NCI-H82 (cell line): ENCODE measurements at places on chromosomes 16 and 17.

DNA sequence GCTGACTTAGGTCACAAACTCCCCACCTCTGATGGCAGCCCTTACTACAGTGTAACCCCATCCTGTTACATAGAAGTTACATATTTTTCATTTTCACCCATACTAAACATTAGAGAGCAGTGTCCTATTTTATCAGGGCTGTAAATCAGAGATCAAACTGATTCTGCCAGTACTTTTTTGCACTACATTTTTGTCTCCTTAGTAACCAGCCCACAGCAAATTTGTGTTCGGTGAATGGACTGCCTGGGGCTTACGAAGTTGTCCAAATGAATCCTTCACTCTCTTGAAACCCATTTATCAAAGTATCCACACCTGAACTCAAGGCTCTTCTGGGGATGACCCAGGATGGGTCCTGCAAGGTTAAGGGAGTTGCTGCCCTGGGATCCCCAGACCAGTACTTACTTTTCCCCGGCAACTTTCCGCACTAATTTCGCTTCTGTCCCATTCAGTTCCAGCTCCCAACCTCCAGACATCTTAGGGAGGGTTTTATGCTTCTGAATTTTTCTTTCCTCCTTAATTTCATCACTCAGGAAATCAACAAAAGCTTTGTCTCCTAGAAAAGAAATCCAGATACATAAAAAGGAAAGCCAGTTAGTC lies 1.1 kb downstream of the C1QBP start:
- DNase-seq, result peak; percentile 48

DNA sequence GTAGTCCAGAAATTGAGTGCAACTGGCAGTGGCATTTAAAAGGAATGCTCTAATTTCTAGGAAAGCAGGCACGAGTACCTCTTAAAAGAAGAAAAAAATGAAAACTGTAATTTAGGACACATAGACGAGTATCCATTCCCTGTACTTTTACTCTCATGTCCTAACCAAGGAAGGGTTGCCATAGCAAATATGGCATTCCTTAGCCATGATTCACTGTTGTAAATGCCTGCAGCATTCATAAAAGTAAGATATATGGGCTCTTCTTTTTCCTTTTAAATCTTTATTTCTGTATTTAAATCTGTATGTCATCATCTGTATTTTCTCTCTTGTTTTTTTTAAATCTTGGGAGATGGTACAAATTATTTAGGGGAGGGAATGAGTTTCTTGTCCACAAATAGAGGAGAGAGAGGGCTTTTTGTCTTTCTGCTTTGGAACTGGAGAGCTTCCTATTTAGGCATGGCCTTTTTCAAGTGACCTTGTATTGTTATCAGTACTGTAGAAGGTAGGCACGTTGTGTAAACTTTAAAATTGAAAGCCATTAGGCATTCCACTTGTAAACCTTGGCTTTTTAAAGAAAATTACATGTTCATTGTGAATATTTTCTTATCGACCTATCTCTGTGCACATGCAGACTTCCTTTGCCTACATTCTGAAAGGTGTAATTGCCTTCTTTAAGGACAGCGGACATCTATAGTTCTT lies 50.0 kb downstream of the TENT4B start:
- DNase-seq, result no peak

DNA sequence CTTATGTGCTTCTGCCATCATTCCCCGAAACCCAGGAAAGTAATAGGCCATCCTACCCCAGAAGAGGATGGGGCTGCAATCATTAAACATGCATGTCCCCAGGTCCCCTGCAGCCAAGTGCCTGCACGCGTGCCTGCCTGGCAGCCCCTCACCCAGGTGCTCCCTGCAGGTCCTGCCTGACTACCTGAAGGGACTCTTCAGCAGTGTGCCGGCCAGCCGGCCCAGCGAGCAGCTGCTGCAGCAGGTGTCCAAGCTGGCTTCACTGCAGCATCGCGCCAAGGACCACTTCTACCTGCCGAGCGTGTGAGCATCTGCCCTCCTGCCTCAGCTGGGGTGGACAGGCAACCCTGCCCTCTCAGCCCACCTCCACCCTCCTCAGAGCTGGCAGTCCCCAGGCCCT lies 16.2 kb upstream of the ALKBH5 start:
- no peak for DNase-seq

GRCh38 chr17:2179615-2180295 lies 123.8 kb downstream of the SMG6 start:
- DNase-seq, result peak; percentile 28

- no peak for DNase-seq
Observed at GRCh38 chr16:565419-566330, 1.1 kb upstream of the NHLRC4 start.

DNA sequence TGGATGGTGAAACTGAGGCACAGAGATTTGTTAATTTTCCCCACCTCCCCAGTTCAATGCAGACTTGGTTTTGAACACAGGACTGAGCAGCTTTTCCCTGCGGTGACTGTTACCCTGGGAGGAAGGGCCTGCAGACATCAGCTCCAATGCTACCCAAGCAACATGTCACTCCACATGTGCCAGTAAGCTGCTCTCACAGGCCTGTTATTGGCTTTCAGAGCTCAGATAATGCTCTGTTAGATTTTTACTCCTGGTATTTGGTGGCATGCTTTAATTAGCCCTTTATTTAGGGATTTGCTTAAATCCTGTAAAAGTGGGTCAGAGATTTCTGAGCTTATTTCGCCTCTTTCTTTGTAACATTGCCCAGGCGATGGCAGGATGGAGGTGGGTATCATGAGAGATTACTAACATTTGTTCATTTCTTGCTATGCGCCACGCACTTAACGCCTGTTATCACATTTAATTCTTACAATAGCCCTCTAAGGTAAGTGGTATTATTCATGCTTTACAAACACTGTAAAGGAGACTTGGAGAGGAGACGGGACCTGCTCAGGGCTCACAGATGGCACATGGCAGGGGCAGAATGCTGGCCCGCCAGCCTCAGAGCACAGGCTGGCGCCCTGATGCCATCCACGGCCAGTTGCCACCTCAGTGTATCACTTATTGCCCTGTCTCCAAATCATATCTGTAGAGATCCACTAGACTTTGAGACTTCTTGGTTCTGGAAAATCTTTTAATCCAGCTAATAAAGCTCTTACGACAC lies 84.0 kb upstream of the CACNG5 start:
- DNase-seq, result peak; percentile 85

DNA sequence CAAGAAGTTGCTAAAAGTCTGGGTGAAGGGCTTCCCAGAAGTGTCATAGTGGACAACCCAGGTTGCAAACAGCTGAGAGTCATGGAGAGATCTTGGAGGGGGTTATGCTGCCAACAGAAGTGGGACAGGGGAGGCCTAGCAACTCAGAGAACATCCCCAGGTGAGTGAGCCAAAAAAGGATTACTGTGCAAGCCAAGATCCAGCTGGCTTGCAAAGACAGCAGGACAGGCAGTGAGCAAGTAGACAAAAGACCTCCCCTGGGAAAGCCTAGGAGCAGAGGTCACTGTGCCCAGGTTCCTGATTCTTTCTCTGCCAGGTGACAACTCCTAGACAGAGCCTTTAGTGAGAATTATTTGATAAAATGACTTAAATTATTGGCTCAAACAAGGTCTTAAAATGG lies 9.5 kb upstream of the LONP2 start:
- DNase-seq, result no peak

DNA sequence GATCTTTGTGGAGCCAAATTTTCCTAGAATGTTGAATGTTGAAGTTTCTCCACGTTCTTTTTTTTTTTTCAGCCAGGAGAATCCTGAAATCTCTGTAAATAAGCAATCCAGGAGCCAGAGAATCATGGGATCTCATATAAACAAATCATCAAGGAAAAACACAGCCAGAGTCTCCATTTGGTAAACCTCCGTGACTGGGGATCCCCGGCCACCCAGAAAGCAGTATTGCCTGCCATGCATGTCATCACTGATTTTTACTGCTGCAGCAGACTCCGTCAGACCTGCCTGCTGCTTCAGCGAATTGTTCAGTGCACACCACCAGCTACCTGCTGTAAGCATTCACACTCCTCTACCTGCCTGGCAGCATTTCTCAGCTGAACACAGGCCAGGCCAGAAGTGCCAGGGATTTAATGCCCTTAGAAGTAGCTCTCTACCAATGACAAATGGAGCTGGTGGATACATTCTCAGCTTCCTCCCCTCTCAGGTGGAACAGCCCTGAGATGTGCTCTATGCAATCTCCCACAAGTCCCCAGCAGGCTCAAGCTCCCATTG lies 158.6 kb downstream of the CYLD start:
- no peak for DNase-seq

GRCh38 chr16:85851034-85851785 lies 47.8 kb upstream of the IRF8 start:
- DNase-seq, result no peak

- no peak for DNase-seq
Observed at GRCh38 chr16:88347656-88348376, 34.9 kb upstream of the ZNF469 start.

GRCh38 chr17:2374549-2375285 lies 26.1 kb downstream of the MNT start:
- DNase-seq, result no peak
